SHP77 (cell line): ENCODE measurements at places on chromosomes 1 and 21.

GRCh38 chr1:25009671-25010262, 79.7 kb upstream of the RUNX3 start:
- DNase-seq: no peak

GRCh38 chr1:224289396-224289795, 40.6 kb downstream of the NVL start:
- no peak for DNase-seq

GRCh38 chr1:203539831-203540546, 46.0 kb downstream of the OPTC start:
- DNase-seq: no peak

DNA sequence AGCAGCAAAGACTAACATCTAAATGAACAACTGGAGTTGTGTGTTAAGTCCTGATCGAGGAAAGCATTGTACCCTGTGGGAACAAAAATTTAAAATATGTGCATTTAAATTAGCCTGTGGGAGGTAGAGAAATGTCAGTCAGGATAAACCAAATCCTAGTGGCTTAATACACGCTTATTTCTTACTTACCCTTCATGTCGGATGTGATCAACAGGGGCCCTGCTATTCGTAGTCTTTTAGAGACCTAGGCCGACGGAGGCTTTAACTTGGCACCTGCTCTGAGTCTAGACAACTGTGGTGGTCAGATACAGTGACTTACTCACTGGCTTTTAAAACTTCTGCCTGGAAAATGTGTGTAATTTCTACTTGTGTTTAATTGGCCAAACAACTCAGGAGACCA, 10.2 kb downstream of the GSTM3 start:
- no peak for DNase-seq

- no peak for DNase-seq
These were observed 4.7 kb upstream of the G0S2 start for GRCh38 chr1:209670441-209671082.

DNA sequence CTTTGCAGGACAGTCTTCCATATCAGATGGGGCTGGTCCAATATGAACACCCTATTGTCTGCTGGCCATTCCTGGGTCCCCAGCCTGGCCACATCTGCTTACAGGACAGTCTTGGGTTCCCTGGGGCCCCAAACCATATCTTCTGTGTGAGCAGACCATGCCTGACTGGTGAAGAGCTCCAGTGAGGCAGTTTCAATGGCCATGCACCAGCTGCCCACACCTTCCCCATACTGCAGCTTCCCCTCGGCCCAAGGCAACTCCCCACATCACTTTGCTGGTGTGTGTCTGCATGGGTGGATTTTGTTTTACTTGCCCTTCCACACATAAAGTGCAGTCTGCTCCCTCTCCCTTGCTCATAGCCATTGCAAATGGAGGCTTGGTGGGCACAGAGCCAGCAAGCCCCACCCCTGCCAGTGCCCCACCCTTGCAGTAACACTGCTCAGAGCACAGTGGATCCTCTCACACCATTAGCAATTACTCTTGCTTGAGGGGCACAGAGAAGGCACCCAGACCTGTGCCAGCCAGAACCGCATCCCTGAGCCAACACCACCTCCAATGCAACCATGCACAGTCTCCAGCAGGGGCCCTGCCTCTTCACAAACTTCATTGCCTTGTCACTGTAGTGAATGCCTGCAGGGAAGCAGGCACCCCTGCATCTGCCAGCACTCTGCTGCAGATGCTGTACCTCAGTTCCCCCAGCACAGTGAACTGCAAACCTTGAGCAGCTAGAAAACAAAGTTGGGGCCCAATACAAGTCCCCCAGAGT, 474.5 kb upstream of the BEND5 start:
- DNase-seq: no peak

DNA sequence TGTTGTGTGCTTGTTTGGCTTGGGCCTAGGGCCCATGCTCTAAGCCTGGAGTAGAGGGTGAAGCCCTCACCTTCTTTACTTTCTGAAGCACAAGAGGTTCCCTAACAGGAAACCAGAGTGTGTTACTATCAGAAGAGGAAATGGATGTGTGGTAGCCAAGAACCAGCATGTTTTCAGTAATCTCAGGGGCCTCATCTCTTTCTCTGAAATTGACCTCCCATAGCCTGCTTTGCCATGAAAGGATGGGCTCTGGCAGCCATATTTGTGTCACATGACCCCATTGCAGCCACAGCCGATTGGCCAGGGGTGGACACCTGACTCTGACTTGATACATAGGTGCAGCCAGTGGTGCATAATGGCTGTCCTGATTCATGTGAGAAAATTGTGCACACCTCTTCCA, 18.6 kb downstream of the A3GALT2 start:
- DNase-seq: no peak

GRCh38 chr1:54499097-54499359, 49.0 kb upstream of the ACOT11 start:
- no peak for DNase-seq

DNA sequence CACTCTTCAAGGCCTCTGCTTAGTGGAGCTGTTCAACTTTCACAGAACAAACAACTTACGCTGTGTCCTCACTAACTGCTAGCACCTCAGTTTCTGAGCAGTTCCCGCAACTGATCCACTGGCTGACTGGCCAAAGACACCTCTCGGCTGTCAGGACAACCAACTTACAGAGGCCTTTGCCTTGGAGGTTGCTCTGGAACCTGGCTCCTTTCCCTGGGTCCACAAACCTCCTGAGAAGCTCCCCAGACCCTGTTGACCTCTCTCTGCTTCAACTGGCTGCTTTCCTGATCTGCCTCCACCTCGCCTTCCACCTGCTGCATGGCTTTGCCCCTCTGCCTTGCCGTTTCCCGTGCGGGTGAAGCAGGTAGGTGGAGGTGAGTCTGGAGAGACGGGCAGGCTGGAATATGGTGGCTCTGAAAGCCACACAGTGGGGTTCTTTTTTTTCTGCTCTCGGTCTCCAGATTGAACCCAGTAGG, 13.0 kb downstream of the BTBD19 start:
- DNase-seq: no peak

- no peak for DNase-seq
These were observed 56.0 kb downstream of the KANK4 start for GRCh38 chr1:62263006-62263813.

DNA sequence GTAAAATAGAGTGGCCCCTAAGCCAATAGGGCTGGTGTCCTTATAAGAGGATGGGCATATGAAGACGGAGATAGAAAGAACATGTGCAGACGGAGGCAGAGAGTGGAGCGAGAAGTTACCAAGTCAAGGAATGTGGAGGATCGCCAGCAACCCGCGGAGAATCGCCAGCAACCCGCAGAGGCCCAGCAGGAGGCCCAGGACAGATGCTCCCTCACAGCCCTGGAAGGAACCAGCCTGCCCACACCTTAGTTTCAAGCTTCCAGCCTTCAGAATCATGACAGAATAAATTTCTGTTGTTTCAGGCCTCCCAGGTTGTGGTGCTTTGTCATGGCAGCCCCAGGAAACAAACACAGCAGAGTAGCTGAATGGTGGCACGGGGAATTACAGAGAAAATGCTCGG, 9.6 kb downstream of the CLDN14 start:
- no peak for DNase-seq

- DNase-seq: no peak
These were observed 105.6 kb downstream of the MIS18A start for GRCh38 chr21:32173121-32173724.

DNA sequence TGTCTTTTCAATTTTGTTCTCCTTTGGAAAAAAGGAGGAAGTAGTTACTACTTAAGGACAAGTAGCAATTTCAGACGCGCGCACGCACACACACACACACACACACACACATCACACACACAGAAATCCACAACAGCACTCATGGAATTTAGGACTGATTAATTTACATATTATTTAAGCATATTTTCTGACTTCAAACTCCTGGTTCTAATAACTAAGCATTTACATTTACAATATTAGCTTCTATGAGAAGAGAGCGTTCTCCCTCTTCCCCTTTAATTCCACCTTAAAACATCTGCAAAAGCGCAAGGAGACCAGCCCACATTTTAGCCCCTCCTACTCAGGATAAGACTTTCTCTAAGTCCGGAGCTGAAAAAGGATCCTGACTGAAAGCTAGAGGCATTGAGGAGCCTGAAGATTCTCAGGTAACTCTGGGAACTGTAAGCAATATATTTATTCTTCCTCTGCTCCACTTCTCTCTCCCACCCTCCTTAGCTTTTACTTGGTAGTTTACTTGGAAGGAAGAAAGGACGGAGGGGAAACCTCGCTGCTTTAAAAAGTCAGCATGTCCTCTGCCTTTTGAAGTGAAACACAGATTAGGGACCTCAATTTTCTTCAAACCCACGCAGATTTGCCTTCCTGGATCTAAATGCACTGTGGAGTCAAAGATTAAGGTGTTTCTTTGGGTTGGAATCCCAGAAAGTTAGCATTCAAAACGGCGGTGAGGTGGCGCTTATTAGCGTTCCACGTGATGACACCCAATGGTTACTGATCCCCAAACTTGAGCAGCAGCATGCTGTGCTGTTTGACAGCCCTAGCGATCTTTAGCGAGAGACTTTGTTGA, at the start of gene PLA2G4A:
PLA2G4A (plus strand) TSS at position 339 of the 844 bp plus-strand sequence. CDS start 25,406 bp downstream, outside the sequence.
- no peak for DNase-seq

GRCh38 chr1:41868241-41868998, 50.3 kb downstream of the HIVEP3 start:
- DNase-seq: no peak

DNA sequence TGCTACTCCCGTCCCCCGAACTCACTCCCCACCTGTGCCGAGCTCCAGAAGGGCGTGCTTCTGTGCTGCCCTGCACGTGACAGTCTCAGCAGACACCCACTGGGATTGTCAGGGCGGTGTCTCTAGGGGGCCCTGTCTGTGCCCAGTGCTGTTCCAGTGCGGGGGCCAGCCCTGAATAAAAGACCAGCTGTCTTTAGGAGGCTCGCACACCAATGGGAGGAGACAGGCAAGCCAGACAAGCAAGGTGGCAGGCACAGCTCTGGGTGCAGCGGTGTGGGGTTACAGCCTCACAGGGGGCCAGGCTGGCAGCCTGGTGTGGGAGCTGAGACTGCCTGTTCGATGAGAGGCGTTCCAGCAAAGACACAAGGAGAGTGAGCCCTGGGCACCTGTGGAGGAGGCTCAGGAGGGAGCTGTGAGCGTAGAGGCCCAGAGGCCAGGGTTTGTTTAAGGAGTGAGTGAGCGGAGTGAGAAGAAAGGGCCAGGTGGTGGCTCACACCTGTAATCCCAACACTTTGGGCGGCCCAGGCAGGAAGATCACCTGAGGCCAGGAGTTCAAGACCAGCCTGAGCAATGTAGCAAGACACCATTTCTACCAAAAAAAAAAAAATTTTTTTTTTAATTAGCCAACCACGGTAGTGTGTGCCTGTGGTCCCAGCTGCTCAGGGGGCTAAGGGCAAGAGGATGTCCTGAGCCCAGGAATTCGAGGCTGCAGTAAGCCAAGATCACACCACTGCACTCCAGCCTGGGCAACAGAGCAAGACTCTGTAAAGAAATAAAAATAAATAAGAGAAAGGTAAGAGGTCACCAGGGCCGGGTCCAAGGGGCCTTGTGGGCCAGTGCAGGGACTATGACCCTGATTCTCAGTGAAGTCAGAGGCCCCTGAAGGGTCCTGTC, 48.2 kb upstream of the ARHGEF16 start:
- no peak for DNase-seq

DNA sequence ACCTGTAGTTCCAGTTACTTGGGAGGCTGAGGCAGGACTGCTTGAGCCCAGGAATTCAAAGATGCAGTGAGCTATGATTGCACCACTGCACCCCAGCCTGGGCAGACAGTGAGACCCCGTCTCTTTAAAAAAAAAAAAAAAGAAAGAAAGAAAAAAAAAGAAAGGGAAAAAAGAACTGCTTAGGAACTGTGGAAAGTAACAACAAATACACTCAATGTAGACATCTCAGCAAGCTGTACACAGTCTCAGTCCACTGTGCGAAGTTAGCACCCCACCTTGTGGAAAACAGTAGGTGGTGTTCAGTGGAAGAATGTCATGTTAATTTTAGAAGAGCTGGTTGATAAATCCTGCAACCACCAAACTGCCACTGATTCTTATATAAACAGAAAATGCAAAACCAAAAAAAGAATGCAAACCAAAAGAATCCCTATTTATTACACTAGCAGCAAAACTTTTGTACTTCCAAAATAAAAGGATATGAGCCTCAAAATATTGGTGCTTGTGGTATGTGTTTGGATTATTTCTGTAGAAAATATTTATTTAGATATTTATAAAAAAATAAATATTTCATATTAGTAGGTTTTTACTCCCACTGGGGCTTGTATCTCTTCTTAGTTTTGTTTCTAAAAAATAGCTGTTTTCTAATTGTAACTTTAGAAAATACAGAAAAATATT, 31.1 kb downstream of the ALG14 start:
- DNase-seq: peak; percentile 53

GRCh38 chr1:33029921-33030320, 6.8 kb downstream of the AK2 start:
- DNase-seq: no peak

DNA sequence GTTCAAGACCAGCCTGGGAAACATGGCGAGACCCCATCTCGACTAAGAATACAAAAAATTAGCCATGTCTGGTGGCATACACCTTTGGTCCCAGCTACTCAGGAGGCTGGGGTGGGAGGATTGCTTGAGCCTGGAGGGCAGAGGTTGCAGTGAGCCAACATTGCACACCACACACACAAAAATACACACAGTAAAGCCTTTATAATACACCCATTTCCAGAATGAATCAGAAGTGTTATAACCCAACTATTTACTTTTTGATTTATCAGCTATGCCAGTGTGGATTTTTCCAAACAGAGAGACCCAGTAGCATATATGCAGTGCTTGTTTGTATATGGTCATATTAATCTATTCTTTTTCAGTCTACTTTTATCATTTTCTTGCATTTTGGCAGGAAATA, 200.1 kb downstream of the ZP4 start:
- no peak for DNase-seq

DNA sequence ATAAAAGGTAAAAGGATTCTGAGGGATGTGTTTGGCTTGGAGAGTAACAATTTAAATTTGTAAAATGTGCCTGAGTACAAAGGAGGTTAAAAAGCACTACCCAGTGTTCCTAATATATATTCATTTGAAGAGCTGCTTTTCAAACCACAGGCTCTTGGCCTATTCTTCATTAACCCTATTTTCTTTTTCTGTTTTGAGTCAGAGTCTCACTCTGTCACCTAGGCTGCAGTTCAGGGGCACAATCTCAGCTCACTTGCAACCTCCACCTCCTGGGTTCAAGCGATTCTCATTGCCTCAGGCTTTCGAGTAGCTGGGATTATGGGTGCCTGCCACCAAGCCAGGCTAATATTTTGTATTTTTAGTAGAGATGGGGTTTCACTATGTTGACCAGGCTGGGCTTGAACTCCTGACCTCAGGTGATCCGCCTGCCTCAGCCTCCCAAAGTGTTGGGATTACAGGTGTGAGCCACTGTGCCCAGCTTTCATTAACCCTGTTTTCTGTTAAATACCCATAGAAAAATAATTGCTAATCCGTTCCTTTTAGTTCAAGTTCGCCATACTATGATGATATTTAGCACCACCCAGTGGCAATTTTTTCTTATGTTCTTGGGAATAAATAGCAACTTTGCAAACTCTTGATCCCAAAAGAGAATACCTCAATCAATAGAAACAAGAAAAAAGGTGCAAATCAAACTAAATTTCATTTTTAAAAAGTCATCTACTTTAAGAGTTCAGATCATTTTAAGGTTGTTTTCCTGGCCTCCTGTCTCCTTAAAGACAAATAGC, 30.5 kb downstream of the ZBTB8OS start:
- DNase-seq: no peak
